ENCODE measurements at places on chromosomes 12 and 14.
A peak's percentile ranks its signal among the peaks of the same experiment; 100 is the strongest.

GRCh38 chr14:55418411-55418810 lies 6.8 kb upstream of the ATG14 start:
- no peak for DNase-seq

DNA sequence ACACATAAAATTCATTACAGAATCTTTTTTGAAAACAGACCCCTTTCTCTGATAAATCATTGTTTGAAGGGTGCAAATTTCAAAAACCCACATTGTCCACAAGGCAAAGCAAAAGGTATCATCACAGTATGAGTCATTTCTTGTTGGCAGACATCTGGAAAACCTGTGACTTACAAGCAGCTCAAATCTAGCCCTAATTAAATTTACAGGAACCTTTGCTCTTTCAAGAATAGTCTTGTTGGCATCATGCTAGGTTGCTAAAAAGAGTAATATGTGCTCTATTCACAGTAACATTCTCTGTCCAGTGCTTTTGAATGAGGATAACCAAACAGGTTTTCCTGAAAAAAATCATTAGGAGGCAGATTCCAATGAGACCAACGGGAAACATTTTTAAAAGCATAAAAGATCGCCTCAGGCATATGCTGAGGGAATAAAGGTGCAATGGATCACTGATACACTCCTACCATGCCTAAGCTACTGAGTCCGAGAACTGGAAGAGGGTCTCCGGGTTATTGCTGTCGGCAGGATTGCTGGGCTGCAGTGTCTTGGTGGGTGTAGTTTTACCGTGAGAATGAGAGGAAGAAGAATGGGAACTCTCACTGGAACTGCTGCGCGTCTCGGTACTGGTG lies 55.5 kb upstream of the TTC7B start:
- DNase-seq: peak; percentile 46

GRCh38 chr12:48352157-48352760 lies 1.5 kb upstream of the ZNF641 start:
- no peak for DNase-seq

GRCh38 chr12:13536219-13536910 lies 339.8 kb downstream of the EMP1 start:
- no peak for DNase-seq

DNA sequence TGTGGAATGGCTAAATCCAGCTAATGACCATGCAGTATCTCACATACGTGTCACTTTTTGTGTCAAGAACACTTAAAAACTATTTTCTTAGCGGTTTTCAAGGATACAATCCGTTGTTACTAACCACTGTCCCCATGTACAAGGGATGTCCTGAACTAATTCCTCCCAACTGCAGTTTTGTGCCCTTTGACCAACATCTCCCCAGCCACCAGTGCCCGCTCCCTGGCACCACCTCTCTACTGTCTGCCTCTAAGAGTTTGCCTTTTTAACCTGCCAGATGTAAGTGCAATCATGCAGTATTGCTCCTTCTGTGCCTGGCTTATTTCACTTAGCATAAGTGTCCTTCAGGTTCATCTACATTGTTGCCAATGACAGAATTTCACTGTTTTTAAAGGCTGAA lies 315.7 kb downstream of the TMEM121 start:
- peak; percentile 76 for DNase-seq

DNA sequence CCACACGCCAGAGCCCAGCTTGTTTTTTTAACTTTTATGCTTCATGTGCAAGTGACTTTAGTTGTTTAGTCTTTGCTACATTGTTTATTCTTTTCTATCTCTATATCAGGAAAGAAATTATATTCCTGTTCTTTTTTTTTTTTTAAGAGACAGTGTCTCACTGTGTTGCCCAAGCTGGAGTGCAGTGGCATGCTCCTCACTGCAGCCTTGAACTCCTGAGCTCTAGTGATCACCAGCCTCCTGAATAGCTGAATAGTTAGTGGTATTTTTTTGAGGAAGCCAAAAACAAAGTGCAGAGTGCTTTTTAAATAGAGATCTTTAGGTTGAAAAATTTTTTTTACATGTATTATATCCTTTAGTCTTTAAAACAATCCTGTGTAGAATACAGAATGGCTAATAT lies 58.2 kb downstream of the ETNK1 start:
- DNase-seq: no peak

Data from NCI-H2171 treated with DMSO at 0.1 percent for 48 hours (cell line).